Stimulated activated CD4-positive, alpha-beta T cell treated with anti-CD3 and anti-CD28 coated beads, TNF-alpha, amount 100 ng/mL, for 4 hours (primary cell): ENCODE measurements at places on chromosomes 7 and 10.

DNA sequence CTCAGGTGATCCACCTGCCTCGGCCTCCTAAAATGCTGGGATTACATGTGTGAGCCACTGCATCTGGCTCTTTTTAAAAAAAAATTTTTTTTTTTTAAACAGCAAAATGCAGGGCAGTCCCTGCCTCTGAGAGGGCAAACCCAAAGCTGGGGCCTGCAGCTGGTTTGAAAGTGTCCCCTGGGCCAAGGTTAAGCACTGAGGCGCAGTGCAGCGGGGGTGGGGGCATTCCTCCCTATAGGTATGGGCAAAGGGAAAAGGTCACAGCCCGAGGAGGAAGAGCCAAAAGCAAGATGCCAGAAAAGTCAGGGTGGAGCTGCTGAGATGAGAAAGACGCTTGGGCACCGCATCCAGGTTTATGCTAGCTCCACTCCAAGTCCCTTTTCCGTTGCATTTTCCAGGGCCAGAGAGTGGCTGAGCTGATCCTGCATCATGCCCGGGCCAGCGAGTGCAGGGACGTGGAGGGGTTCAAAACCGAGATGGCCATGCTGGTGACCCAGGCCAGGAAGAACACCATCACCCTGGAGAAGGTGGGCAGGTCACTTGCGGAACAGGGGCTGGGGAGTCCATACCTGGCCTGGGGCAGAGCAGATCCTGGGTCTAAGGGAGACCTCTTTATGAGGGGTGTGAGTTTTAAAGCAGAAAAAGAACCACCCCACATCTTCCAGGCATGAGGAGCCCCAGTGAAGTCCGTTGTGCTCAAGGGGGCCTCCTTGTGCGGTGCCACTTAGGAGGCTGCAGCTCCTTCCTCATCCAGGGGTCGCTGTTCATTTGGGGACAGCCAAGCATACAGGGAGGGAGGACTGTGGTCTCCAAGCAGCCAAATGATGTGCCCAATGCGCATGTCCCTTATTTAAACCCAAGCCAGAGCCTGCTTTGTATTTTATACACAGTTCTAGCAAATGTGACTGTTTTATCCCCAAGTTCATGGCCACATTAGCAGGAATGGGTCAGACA lies 7.0 kb upstream of the NDUFB2 start:
- no peak for DNase-seq

GRCh38 chr10:43678654-43679053 lies 30.0 kb upstream of the ZNF32 start:
- no peak for DNase-seq

- no peak for DNase-seq
These were observed 240.6 kb upstream of the DGKB start for GRCh38 chr7:15143121-15143520.

GRCh38 chr7:108497082-108497725 lies 28.7 kb downstream of the PNPLA8 start:
- no peak for DNase-seq

DNA sequence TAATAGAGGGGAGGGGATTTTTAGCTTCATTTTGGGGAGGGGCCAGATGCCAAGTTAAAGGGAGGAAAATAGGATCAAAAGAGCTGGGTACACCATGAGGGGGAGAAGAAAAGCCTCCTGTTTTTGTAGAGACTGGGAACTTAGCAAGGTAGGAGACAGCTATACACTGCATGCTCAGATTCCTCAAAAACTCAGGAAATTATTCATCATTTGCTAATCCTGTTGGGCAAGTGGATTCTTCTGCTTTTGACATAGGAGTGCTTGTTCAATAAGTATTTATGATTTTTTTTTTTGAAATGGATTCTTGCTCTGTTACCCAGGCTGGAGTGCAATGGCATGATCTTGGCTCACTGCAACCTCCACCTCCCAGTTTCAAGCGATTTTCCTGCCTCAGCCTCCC lies 73.4 kb downstream of the LYZL2 start:
- no peak for DNase-seq

GRCh38 chr7:31640381-31640780 lies 46.6 kb upstream of the PPP1R17 start:
- no peak for DNase-seq

DNA sequence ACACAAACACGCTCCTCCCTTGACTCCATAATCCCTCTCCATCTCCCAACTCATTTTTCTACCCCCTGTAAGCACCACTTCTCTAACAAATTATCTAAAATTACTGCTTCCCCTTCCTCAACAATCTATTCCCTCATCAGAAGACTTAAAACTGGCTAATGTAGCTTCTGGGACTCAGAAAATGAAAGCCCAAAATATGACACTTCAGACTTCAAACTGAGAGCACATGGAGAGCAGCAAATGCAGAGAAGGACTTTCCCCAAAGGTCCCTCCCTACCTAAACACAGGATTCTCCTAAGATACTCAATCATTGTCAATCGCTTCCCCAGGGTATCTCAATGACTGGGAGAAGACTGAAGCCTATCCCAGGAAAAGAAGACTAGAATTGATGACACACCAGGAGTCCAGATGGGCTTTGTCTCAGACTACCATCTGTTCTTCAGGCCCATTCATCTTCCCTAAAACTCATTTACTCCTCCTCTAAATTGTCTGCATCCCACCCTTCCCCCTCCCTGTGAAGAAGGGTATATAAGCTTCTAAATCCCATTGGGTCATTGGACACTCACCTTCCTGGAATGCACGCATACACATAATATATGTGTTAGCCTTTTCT lies 39.2 kb downstream of the ST8SIA6 start:
- DNase-seq, result no peak
